NT2/D1 (cell line): ENCODE measurements at places on chromosomes 11 and 22.

- no peak for DNase-seq
Observed at GRCh38 chr22:41917375-41917902, 2.6 kb upstream of the SHISA8 start.

DNA sequence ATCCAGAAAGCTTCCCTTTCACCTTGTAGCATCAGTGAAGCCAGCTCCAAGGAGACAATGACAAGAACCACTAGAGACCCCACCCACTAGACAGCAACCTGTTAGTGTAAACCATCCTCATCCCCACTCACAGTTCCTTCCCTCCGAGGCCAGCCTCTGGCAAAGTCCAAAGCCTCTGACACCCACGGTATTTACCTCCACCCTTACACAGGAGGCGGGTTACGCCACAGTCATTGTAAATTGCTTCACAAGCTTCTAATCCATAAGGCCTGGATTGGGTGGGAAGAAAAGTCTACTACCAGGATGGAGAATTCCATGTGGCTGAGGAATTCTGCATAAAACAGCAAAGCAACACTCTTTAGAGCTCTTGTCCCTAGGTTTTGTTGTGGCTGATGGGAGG is 287.4 kb downstream of the BUD13 start:
- DNase-seq: no peak

- no peak for DNase-seq
Observed at GRCh38 chr11:20045098-20045688, 115.1 kb downstream of the DBX1 start.

GRCh38 chr22:17775781-17776465 is 1.7 kb upstream of the BID start:
- no peak for DNase-seq

GRCh38 chr22:47750086-47750485 is 987.6 kb downstream of the TBC1D22A start:
- DNase-seq: no peak

- no peak for DNase-seq
Observed at GRCh38 chr11:60370811-60371298, 7.5 kb upstream of the MS4A7 start.

DNA sequence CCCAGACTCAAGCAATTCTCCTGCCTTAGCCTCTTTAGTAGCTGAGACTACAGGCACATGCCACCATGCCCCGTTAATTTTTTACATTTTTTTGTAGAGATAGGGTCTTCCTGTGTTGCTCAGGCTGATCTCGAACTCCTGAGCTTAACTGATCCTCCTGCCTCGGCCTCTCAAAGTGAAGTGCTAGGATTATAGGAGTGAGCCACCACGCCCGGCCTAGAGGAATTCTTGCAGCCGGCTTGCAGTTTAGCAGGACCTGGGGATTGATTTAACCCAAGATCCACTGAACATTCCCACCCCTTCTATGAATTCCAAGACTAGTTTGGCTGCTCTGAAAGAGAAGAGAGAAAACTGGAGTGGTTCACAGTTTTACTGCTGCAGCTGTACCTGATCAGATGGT is 63.3 kb upstream of the TNRC6B start:
- no peak for DNase-seq

DNA sequence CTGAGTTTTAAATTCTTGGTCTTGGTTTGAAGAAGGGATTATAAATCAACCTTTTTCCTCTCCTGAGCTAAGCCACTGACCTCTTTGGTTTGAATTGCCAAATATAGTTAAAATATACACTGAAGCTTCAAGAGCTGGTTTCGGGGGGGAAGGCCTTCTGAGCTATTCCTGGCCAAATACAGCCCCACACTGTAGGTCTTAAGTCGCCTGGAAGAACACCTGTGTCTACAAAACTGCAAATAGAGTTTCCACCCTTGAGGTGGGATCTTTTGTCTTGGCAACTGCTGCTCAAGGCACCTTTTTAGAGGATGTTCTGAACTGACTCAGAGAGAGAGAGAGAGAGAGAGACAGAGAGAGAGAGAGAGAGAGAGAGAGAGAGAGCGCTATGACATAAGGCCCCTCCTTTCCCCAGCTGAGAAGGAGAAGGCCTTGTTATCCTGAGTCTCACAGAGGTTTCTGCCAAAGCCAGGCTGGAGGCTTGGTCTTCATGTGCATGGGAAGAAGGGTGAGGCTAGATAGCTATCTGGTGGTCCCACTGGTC is 5.5 kb downstream of the ADM start:
- no peak for DNase-seq

DNA sequence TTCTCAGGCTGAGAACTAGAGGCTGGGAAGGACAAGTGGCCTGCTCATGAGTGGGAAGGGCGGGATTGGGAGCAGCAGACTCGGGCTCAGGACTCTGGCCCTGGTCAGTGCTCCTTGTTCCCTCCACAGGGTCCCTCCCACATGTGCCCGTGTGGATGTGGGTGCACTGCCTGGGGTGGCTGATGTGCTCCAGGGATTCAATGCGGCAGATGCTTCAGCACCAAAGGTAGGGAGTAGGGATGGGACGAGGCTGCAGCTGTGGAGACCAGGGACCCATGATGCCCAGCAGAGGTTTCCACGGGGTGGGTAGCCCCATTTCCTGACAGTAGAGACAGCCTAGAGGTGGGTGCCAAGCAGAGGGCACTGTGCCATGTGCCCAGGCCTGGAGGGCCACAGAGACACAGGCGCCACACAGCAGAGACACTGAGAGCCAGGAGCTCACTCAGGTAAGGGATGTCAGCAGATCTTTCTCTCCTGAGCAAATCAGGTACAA is 89.5 kb downstream of the GGTLC2 start:
- no peak for DNase-seq

DNA sequence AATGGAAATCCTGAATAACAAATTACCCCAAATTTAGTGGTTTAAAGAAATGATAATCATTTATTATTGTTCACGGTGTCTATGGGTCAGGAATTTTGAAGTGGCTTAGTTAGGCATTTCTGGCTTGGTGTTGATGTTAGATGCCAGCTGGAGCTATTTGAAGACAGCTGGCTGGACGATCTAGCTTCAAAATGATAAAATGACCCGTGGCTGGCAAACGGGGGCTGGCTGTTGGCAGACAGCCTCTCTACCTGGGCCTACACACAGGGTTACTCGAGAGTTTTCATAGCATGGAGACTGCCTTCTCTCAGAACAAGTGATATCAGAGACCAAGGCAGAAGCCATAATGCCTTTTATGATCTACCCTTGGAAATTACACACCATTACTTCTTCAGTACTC is 285.2 kb downstream of the METTL15 start:
- DNase-seq: no peak

- DNase-seq: no peak
Observed at GRCh38 chr11:11016943-11017342, 159.1 kb upstream of the ZBED5 start.

- no peak for DNase-seq
Observed at GRCh38 chr11:27116684-27117083, 76.1 kb downstream of the BBOX1 start.
